ENCODE measurements at places on chromosomes 16 and 17.

DNA sequence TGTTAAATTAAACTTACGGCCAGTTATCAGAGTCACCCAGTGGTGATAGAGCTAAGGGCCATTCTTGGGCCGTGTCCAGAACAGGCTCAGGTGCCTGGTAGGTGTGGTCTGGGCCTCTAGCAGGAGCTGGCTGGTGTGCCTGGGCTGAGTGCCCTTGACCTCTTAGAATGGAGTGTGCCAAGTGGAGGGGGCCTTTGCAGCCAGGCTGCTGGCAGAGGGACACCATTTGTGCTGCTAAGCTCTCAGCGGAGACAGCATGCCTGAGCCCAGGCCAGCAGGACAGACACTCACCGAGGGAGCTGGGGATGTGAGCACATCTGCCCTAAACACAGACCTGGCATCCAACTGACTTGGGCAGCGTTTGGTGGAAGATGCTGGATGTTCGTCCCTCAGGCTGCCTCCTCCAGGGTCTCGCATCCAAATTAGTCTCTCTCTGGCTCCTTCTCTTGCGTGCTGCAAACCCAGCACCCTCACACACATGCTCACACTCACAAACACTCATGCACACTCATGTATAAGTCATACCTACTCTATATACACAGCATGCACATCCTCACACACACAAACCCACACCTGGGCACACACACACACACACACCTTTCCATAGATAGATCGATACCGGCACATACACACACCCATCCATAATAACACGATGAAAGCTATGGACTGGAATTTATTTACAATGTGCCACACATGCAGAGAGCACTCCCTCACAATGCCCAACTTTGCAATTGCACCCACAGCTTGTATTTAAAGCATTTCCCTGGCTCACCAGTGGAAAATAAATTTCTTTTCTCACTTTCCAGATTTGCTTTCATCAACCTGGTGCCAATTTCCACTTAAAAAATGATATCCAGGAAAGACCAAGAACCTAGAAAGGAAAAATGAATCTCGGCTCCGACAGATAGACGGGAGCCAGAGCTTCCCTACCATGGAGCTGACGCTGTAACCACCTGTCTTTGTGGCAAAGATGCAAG, 33.6 kb upstream of the CDH5 start:
- no peak for DNase-seq

GRCh38 chr16:27340654-27341053, 26.9 kb downstream of the IL4R start:
- no peak for DNase-seq

DNA sequence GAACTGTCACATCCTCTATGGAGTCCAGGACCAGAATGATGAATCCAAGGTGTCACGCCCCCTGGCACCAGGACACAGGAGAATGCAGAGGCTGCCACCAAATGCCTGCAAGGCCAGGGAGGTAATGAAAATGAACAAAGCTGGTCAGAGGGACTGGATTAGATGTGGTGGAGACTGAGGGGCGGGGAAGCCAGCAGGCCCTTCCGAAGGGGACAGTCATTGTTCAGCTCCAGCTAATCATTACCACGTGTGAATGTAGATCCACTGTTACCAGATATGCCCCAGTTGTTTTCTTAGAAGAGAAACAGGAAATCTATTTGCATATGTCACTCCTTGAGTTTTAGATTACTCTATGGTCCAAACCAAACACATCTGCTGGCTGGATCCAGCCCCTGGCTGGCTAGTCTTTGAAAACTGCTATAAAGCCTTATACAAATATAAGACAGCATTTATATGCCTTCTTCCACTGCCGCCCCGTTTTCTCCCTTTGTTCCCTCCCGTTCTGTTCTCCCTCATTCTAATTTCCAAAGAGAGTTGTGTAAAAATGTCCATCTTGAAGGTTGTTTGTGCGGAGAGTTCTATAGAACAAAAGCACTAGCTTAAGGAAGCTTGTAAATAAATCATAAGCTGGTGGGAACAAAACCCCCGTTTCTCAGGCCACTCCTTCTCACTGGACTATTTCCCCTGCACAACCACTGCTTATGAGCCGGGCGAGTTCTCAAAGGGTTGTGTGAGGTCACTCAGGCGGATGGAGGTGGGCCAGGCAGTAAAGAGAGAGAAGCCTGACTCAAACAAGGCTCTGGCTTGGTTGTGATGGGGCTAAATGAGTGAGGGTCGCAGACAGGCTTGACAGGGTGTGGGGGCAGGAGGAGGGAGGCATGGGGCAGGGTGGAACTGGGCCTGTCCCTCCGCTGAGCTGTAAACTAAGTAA, 14.2 kb downstream of the CRYM start:
- DNase-seq = no peak

DNA sequence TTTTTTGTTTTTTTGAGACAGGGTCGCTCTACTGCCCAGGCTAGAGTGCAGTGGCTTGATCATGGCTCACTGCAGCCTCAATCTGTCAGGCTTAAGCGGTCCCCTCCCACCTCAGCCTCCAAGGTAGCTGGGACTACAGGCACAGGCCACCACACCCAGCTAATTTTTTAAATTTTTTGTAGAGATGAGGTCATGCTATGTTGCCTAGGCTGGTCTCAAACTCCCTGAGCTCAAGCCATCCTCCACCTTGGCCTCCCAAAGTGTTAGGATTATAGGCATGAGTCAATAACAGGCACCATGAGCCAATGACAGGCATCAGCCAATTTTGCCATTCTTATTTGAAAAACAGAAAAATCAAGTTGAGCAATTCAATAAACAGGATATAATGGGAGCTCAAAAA, 125.0 kb downstream of the SPAG9 start:
- no peak for DNase-seq

DNA sequence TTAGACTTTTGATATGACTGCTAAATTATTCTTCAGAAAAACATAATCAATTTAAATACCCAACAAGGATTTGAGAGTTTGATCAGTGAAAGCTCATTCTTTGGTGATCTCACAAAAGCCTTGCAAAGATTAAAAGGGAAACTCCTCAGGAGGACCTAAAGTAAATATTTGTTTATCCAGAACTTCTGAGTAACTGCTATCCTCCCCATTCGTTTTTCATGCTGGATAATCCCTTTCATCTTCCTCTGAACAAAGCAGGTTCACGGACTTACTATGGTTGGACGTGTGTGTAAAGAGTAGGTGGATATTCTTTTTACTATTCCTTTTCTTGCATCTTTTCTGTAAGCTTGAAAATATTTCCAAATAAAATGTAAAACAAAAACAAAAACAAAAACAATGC, 124.7 kb downstream of the CPPED1 start:
- no peak for DNase-seq

GRCh38 chr17:56887105-56887504, 26.7 kb downstream of the TRIM25 start:
- no peak for DNase-seq

- DNase-seq = no peak
Observed at GRCh38 chr17:82152114-82152513, 54.1 kb upstream of the FASN start.

DNA sequence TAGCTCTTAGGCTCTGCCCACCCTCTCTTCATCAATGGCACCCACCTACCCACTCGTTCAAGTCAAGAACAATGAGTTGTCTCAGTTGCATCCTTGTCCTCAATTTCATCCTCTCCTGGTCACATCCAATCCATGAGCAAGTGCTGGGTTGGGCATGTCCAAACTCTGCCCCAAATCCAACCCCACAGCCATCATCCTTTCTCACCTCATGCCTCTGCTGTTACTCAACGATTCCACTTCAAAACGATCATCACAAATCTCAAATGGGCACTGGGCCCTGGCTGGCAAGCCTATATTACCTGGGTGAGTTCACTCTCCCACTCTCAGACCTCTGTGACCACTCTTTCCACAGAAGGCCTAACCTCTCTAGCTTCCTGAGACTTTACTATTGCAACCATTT, 12.0 kb upstream of the TEX2 start:
- no peak for DNase-seq

DNA sequence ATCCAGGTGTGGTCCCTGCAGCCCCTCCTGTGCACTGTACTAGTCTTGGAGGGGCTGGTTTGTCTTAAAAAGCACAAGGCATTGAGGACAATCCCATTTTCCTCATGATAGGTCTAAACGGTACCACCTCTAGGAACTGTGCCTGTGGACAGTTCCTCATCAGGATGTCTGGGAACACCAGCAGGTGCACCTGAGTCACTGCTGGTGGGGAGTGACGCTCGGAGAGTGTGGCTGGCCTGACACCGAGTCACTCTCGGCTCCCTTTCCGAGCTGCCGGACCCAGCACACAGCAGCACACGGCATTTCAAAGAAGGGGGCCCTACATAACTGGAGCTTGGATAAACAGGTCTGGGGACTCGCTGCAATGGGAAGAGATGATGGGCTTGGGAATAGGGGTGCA, 25.6 kb downstream of the LRRC75A start:
- no peak for DNase-seq

DNA sequence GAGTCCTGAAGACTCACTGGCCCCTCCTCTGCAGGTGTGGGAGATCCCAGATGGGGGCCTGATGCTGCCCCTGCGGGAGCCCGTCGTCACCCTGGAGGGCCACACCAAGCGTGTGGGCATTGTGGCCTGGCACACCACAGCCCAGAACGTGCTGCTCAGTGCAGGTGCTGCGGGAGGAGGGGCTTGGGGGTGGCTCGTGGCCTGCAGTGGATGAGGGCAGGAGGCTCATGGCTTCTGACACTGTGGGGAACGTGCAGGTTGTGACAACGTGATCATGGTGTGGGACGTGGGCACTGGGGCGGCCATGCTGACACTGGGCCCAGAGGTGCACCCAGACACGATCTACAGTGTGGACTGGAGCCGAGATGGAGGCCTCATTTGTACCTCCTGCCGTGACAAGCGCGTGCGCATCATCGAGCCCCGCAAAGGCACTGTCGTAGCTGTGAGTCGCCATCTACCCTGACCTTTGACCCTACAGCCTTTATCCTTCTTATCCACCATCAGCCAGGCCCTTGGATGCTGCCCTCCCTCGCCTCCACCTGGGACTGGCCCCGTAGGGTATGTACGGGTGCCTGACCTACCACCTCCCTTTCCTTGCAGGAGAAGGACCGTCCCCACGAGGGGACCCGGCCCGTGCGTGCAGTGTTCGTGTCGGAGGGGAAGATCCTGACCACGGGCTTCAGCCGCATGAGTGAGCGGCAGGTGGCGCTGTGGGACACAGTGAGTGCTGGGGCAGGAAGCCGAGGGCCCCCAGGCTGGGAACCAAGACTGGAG, 3.6 kb downstream of the CORO1A start:
- no peak for DNase-seq

GRCh38 chr16:6897876-6898485, 434.7 kb upstream of the RBFOX1 start:
- DNase-seq = no peak

DNA sequence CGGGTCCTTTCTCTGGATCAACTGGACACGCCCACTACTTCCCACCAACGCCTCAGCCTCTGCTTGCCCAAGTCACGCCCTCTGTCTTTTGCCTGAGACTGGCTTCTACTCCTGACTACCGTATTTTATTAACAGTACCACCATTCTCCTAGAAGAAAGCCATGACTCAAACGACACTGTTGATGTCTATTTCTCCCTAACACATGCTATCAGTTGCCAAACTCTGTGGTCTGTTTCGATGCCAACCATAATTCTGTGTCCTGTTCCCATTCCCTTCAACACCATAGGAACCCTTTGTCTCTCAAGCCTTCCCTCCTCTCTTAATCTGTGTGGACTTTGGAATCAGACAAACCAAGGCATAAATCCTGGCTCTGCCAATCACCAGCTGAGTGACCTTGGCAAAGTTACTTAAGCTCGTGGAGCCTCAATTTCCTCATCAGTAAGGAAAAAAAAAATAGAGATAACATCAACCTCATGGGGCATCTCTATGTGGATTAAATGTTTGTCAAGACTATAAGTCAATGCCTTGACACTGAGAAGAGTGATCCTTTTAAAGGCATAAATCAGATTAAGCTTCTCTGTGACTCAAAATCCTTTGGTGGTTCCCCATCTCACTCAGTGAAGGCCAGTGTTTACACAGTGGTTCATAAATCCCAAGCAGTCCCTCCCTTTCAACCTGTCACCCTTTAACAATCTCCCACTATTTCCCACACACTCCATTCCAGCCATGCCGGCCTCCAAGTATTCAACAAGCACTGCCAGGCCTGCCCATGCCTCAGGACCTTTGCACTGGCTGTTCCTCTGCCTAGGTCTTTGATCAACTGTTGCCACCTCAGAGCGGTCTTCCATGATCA, 45.6 kb downstream of the ERN1 start:
- DNase-seq = no peak

DNA sequence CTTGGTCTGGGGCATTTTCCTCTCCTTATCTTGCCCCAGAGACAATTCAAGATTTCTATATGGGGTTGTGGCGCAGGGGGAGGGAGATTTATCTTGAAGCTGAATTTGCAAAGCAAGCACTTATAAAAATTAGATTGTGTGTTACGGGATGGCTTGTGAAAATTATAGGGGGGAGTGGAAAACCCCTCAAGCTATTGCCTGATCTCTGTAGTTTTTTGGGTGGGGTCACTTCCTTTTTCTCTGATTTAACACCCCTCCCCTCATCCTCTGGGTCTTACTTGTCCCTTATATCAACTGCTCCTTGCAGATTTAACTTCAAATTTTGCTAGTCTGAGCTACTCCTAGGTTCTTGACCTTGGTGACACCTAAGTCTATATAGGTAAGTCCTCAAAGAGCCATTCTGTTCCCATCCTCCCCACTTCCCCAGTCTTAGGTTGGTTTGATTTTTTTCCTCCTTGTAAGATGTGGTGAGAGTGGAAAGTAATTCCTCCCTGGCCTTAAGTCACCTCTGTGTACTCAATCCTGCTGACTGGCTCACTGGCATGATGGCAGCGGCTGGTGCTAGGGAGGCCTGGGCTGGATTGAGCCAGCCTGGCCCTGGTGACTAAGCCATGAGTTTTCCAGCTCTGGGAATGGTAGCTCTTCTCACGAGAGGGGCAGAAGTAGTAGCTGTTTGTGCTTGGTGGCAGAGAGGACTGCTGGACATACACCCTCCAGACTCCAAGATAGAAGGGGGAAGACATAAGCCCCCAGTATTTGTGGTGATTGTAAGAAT, 2.3 kb downstream of the ARL4D start:
- DNase-seq = no peak

- no peak for DNase-seq
Observed at GRCh38 chr17:47935961-47936360, 5.4 kb upstream of the PNPO start.

DNA sequence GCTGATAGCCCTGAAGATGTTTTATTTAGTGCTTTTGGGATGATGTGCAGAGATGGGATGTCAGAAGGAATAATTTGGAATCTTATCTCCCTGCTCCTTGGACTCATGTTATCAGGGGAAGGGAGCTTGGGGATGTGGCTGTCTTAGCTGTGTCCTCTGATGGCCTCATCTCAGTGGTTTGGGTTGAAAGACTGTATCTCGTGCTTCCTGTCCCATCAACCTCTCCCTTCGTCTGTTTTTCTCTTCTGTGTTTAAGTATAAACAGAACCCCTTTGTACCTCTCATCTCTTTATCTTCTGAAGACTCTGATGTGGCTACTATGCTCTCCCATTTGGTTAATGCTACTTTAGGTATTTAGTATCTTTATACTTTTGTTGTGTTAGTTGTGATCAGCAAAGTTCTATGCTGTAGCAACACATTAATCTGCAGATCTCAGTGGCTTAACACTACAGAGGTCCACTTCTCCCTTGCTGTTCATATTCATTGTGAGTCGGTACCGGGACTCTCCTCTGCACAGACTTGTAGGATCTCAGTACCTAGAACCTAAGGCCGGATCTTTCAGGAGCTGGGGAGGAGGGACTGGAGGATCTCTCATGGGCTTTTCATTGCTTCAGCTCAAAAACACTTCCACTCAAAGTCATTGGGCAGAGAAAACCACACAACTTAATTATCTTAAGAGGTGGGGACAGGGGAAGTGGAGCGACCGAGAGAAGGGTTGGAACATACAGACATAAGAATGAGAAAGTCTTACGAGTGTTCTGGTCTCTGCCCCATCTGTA, 28.8 kb downstream of the PRKCA start:
- DNase-seq = no peak

Measured in midbrain (tissue), 1 donor.